Activated CD8-positive, alpha-beta memory T cell treated with anti-CD3 and anti-CD28 coated beads for 1 hour (primary cell): ENCODE measurements at places on chromosomes 12 and 14.

GRCh38 chr12:9122091-9122609, 6.4 kb upstream of the A2M start:
- DNase-seq = no peak

GRCh38 chr14:72717220-72717619, 176.7 kb downstream of the DPF3 start:
- no peak for DNase-seq

DNA sequence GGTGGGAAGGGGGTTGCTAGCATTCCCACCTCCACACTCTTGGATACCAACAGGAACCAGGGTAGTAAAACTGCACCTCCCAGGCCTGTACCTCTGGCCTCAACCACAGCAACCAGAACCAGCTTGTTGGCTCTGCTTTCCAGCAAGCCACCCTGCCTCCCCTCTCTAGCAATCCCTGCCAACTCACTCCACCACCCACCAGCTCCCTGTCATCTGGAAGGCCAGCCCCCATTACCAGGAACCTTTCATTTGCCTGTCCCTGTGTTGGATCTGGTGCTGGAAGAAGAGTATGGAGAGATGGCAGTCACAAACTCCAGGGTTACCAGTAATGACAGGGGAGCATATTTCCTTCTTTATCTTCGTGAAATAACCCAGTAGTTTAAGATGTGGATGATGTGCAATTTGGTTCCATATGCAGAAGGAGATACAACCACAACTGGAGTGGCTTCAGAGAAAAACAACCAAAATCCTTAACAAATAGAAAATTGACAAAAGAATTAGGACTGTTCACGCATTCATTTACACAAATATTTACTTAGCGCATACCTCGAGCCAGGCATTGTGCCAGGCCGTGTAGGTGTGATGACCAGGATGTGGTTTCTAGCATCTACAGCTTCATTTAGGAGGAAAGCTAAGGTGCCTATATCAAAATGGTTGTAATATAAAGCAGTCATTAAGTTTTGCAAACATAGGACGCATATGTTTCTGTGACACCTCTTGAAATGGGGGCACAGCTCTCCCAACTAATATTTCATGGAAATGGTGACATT, 3.4 kb downstream of the B4GALNT3 start:
- no peak for DNase-seq

DNA sequence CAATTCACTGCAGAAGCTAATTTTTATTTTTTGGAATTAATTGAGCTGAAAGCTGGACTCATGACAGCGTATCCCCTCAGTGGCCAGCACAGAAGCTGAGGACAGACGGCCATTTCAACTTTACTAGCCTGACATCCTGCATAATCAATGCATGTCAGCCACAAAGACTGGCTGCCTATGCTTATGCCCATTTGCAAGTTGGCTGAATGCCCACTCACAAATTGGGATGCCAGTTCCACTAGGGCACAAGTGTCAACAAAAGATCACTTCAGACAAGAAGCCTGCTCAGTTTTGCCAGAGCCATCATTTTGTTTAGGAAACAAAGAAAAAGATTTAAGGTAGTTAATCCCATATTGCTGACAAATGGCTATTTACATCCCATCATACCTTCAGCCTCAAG, 417.6 kb downstream of the NOVA1 start:
- DNase-seq = no peak

DNA sequence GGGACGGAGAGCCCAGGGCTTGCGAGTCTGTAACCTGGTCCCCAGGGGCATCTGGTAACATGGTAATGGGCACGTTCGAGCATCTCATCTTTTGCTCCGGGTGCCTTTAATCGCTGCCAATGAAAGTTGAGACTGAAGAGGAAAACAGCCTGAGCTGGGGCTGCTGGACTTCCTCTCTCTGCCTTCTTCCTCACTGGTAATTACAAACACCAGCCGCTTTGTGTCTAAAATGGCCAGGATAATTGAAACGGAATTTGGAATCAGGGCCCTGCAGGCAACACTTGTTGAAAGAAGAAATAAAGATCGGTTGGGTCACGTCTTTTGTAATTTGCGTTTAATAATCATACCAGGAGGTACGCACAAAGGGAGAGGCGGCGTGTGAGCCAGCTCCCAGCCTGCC, 51.5 kb upstream of the GPATCH2L start:
- DNase-seq = no peak

DNA sequence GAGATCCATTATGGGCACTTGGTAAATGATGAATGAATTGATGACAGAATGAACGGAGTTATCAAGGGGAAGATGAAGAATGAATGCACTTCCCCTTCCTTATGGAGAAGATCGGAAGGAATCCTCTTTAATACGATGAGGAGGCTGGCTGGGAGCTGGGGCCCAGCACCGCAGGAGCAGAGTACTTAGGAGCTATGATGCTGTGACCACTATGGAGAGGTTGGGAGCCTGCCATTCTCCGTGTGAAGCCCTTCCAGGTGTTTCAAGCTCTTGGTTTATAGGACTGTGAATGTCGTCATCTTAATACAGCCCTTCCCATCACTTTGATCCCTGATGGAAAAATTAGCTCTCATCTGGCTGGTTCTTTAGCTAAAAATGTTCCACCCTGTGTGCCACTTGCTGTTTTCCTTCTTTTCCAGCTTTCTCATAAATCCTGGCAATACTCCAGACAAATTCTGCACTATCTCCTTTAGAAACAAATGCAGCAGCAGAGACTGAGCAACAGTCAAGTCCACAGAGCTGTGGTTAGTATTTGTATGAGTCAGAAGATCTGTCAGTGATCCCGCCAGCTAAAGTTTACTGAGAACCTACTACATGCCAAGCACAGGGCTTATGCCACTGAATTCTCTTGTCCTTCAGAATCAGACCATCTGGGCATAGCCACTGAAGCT, 263.1 kb upstream of the CRY1 start:
- DNase-seq = no peak

DNA sequence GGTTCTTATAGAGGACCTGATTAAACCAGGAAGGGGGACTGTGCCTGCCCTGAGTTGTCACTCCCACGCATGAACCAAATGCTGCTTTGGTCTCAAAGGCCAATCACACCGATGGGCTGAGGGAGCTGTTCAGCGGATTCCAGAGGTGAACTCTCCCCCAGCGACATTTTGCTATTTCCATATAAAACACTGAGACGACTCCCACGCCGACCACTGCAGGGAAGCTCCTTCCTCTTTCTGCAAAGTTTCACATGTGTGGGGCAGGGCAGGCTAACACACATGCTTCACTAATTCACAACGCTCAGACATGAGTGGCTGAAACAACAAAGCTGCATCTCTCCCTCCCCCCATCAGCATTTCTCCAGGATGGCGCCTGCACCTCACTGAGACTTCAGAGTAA, 37.8 kb upstream of the TMEM132D start:
- DNase-seq = no peak

- no peak for DNase-seq
Measured at GRCh38 chr12:99053616-99054362, 408.7 kb downstream of the APAF1 start.

GRCh38 chr12:124833693-124834122, 30.0 kb downstream of the SCARB1 start:
- no peak for DNase-seq

- DNase-seq = no peak
Measured at GRCh38 chr12:52280796-52281560, 6.5 kb downstream of the KRT86 start.

DNA sequence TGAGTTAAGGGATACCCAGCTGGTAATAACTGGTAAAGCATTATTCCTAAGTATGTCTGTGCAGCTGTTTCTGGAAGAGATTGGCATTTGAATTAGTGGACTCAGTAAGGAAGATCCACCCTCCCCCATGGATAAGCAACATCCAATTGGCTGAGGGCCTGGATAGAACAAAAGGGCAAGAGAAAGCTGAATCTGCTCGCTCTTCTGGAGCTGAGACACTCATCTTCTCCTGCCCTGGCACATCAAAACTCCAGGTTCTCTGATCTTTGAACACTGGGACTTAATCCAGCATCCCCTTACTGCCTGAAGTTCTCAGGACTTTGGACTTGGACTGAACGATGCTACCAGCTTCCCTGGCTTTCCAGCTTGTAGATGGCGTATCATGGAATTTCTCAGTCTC, 63.1 kb upstream of the CNOT2 start:
- no peak for DNase-seq

GRCh38 chr14:73462815-73463214, 4.5 kb upstream of the NUMB start:
- DNase-seq = no peak

GRCh38 chr12:87870493-87871460, 158.4 kb downstream of the C12orf50 start:
- DNase-seq = no peak

- no peak for DNase-seq
Measured at GRCh38 chr12:49487605-49488004, 51.2 kb upstream of the KCNH3 start.

- DNase-seq = no peak
Measured at GRCh38 chr12:49655595-49656236, 32.4 kb downstream of the PRPF40B start.

DNA sequence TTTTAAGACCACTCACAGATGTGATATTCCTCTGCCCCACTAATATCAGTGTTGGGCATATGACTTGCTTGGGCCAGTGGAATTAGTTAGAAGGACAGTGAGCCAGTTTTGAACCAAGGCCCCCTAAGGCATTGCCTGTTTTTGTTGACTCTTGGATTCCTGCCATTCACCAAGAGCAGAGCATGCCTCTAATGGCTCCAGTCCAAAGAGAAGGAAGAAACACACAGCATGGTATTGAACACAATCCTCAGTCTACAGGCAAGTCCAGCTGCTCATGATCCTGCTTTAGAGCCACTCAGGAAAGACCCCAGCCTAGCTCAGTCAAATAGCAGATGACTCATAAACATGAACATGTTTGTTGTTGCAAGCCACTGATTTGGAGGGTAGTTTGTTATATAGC, 1201.5 kb downstream of the BCL11B start:
- no peak for DNase-seq

- no peak for DNase-seq
Measured at GRCh38 chr12:95978351-95978750, 17.8 kb downstream of the HAL start.

DNA sequence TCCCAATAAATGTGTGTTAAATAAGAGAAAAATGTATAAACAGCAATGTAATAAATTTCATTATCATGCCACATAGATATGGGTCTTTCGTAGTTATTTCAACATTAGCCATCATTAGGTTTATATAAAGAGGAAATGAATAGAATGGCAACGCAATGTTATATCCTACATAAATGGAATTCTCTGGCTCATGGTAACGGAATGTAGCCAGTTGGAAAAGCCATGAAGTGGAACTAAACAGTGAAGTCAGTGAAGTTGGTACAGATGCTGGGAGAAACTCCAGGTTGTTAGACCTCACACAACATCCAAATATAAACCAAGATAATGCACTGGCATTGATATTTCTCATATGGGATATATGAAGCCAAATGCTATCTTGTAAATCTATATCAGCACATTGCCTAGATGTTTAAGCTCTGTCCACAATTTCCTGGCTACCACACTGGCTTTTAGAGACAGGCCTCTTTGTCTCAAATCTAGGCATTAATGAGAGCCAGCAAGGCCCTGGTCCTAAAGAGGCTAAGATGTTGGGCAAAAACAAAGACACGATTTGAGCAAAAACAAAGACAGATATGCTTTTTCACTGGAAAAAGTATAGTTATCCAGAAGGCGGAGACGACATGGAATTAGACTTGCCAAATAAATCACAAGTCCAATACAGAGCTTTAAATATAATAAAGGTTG, 861.0 kb downstream of the RPS29 start:
- no peak for DNase-seq

GRCh38 chr12:92035477-92035876, 110.2 kb downstream of the BTG1 start:
- DNase-seq = no peak

GRCh38 chr12:19880721-19881120, 441.4 kb downstream of the AEBP2 start:
- no peak for DNase-seq

- no peak for DNase-seq
Measured at GRCh38 chr14:78683981-78684380, 513.8 kb downstream of the NRXN3 start.

GRCh38 chr12:104852896-104853295, 105.2 kb downstream of the SLC41A2 start:
- no peak for DNase-seq

DNA sequence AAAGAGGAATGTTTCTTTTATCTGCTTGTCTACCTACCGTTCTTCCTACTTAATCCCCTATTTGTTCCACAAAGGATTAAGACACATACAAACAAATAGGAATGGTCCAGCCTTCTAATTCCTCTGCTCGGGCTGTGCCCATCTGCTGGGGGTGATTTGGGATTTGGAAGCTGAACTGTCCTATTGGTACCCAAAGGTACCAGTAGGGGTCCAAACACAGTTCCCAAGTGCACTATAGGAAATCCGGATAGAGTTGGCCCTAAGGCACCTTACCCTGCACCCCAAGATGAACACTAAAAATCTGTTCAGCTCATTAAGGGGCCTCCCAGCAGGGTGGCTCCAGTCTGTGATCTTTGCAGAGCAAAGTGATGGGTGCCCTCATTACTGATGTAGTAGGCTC, 566.9 kb downstream of the NRXN3 start:
- no peak for DNase-seq

DNA sequence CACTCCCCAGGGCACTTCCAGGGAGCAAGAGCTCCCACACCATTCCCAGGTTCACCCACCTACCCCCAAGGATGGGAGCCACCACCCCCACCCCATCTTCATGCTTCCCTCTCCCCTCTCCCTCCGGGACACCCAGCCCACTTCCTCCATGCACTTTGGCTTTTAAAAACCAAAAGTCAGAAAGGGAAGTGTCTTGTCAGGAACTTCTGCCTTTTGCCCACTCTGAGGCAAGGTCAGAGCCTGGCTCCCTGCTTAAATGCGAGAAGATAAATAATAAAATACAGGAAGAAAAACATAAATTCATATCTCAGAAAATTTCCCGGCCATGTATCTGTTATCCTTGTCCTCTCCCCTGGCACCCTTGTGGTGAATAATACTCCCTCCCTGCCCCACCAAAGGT, 81.6 kb downstream of the PTGER2 start:
- DNase-seq = no peak
